ENCODE measurements at places on chromosomes 4 and X.

GRCh38 chr4:83716874-83717273 is 181.0 kb downstream of the GPAT3 start:
- DNase-seq, result no peak

DNA sequence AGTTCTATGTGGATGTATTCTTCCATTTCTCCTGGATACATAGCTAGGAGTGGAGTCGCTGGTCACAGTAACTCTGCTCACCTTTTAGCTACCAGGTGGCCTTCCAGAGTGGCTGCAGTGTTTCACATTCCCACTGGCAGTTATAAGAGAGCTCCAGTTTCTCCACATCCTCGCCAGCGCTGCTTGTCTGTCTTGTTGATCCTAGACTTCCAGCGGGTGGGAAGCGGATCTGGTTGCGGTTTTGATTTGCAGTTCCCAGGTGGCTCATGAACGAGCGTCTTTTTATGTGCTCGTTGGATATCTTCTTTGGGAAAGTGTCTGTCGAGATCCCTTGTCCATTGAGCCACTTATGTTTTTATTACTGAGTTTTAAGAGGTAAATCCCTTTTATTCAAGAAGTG is 11.6 kb downstream of the TACC3 start:
- DNase-seq, result no peak

GRCh38 chrX:1751781-1752180 is 136.9 kb downstream of the ASMT start:
- peak; percentile 16 for DNase-seq

DNA sequence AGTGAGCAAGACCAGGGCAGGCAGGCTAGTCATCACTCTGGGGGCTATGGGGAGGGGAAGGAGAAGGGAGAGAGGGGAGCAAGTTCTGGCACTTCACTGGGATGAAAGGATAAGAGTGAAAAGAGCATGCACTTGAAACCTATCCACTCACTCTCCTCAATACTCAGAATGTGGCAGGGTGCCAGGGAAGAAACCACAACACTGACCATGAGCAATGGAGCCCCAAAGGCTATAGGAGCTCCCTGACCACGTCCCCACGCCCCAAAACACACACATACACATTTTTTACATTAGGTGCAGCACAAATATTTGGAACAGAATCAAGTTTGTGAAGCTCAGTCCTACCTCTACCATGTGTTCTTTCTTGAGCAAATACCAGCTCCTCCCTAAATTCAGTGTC is 132.2 kb downstream of the IDS start:
- DNase-seq, result no peak

GRCh38 chrX:153778181-153778580 is 2.7 kb upstream of the SRPK3 start:
- DNase-seq, result no peak

DNA sequence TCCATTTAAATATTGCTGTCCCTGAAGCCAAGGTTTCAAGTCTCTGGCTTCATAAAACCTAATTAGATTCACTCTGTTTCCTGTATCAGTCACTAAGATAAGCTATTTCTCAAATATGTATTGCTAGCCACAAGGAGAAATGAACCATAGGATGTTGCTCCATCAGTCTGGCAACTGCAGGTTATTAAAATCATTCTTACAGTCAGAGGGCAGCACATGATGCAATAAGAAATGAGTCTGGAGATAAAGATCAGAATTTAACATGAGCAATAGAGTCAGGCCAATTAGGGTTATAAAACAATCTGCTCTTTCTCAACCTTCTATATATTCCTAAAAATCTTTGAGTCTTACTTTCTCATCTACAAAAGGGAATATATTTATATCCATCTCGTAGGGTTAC is 7.2 kb downstream of the PRKG2 start:
- no peak for DNase-seq

DNA sequence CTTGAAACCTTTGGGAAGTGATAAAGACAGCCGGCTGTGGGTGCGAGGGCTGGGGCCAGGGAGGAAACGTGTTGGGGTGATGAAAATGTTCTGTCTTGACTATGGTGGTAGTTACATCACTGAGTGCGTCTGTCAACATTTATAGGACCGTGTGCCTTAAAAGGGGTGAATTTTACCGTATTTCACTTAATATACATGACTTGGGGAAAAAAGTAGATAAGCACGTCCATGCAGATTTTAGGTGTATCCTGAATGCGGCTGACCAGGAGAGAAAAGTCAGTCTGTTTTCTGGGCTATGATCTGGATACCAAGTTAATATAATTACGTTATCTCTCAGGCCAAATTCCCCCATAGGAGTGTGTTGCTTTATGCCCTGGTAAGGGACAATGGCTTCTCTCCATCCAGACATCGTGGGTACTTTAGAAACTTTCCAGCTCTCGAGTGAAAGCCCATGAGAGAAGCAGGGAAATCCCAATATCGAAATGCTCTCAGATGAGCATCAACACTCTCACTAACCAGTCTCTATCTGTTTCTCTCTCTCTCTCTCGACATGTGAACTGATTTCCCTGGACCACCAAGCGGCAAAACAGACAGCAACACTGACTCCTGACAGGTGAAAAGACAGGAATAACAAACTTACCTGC is 71.5 kb downstream of the IRF2 start:
- DNase-seq, result no peak

DNA sequence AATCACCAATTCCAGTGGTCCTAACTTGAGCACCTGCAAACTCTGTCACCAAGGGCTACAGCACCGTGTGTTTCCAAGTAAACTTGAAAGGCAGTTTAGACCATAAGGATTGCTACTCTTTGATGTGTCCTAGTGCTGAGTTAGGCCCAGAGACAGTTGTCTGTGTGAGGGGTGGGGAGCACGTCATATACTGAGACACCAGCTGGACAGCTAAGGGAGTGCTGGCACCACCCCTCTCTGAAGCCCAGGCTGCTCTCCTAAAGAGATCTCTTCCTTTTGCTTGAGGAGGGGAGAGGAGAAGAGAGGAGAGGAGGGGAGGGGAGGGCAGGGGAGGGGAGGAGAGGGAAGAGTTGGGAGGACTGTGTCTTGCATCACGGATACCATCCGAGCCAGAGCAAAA is 218.7 kb upstream of the TACR3 start:
- no peak for DNase-seq

Measured in fibroblast of skin of back (primary cell).